CD14-positive monocyte (primary cell): ENCODE measurements at places on chromosomes 3 and 15.
A peak's percentile ranks its signal among the peaks of the same experiment; 100 is the strongest.

GRCh38 chr3:136021803-136022202 is 56.3 kb downstream of the PPP2R3A start:
- no peak for DNase-seq

DNA sequence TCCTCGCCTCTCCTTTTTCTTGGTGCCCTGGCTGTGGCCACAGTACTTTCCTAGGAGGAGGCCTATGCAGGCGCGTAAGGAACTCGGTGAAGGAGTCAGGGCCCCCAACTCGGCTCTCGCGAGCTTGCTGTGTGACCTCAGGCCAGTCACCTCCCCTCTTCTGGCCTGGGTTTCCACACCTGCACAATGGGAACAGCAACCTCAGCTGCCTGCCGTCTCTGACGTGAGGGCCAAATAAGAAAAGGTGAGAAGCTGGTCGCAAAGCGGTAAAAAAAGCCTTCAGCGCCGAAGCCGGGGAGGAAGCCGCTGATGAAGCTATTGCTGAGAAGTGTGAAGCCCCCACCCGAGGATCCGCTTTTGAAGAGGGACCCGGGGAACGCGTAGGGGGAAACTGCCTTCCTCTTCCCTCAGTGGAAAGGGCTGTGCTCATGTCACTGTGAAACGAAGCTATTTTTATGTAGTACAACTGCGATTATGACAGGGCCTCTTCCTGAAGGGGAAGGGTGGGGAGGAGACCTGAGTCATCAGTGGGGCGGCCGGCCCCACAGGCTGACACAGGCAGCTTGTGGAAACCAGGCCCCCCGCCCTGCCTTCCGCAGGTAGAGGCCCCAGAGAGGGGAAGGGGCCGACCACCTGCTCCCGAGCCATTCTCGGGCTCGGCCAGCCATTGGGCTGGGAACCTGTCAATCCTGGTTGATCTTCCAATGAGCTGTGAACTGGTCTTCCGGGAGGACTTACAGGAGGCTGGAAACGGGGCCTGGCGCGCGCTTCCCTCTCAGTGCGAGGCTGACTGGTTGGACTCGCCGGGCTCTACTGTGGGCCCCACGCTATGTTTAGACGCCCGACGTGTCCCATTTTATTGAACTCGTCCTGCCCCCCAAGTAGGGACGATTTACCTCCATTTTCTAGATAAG is 18.0 kb upstream of the ANKDD1A start:
- peak; percentile 97 for DNase-seq

GRCh38 chr3:106018102-106018501 is 149.3 kb upstream of the CBLB start:
- peak; percentile 17 for DNase-seq

- DNase-seq: no peak
Observed at GRCh38 chr3:108516881-108517280, 6.5 kb upstream of the MYH15 start.

DNA sequence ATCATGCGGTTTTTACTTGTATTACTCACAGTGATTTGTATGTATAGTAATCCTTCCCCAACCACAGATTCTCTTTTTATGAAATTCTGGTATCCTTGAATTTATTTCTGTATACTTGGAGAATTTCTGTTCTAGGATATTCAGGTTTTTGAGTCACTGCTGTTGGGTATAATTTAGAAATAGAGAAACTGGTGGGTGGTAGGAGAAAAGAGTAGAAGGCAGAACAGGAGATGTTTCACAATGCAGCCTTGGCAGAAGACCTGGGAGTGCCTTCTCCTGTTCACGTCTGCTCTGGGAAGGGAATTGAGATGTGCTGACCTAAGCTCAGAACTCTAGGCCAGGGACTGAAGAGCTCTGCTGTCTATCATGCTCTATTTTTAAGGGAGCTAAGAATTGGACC is 193.6 kb downstream of the EPHB1 start:
- DNase-seq: no peak

DNA sequence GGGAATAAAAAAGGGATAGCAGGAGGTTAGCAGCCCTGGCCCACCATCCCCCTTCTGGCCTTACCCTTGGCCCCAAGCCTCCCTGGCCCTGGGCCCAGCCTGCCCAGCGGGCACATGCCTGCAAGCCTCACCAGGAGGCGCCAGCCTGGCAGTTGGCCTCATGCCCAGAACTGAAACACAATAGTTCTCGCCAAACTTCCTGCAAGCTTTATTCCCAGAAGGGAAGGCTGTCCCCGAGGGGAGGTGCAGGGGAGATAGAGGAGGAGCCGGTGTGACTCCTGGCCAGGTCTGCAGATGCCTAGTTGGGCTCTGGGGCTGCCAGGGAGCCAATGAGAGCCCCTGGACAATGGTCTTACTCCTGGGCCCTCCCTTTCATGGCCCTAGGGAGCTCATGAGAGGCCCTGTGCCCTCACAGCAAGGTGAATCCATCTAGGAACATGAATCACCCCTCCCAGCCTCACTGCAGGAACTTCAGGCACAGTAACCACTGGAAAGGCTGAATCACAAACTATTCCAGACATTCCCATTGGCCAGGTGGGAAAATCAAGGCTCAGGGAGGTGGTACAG is 4.0 kb downstream of the CCDC33 start:
- DNase-seq: no peak

GRCh38 chr3:33488683-33489082 is 48.5 kb upstream of the UBP1 start:
- DNase-seq: no peak

DNA sequence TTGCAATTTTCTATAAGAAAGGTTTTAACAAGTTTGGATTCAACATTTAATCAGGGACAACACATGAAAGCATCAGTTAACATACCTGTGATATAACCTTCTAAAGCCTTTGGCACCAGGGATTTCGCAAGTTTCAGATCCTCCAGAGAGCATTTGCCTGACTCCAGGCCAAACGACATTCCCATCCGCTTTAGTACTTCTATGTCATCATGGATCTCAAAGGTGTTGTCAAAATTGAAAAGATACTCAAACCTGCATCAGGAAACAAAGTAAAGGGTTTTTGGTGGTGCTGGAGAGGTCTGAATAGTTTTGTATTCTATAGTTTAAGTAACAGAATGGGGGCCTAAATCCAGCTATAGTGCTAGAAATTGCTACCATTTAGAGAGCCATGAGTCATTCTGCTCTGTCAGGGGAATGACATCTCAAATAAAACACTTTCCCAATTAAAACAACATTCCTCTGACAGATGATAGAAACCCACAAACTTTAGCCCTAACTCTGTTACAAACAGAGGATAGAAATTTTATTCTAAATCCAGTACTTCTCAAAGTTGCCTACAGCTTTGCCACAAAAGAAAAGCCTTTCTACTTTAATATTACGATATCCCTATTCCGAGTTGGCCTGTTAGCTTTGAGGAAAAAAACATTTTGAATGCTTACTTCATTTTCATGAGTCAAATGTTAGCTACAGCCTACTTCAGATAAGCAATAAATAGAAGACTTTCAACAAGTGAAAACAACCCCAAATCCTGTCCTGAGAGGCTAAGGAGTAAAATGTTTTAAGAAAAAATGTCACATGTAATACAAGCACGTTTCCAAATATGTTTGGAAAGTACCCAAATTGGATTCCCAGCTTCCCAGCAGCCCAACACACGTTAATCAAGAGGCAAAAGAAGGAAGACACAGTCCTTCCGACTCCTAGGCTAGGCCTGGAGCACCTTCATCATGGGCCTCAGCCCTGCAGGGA is 83.4 kb downstream of the ATP1B3 start:
- no peak for DNase-seq

DNA sequence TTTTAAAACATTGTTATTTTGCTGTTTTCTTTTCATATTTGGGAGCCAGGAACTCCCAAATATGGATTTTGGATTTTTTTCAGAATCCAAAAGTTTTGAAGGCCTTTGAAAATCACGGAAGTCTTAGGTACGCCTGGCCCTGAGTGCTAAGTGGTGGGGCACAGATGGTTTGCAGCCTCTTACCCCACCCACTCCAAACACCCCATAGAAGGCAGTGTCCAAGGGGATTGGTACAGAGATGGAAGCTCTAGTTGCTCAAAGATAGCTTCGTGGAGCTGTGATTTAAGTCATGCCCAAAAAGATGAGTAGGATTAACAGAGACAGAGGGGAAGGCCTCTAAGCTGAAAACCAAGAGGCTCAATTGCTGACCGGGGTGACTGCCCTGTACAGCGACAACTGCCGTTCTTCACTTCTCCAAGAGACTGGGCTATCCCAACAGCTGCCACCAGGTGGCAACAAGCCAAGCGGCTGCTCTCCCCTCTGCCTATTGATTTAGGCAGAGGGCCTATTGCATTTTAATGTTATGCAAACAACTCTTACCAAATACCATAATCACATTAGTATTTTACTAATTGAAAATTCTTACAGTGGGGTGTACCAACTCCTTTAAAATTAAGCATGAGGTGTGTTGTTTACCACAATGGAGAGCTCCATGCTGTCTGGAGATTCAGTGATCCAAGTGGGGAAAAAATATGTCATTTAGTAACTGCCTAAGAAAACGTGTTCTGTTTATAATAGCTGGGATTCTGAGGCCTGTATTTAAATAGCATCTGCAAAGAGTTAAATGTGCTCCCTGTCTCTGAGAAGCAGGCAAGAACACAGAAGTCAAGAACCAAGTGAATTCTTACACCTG is 64.0 kb upstream of the C15orf61 start:
- DNase-seq: peak; percentile 54

DNA sequence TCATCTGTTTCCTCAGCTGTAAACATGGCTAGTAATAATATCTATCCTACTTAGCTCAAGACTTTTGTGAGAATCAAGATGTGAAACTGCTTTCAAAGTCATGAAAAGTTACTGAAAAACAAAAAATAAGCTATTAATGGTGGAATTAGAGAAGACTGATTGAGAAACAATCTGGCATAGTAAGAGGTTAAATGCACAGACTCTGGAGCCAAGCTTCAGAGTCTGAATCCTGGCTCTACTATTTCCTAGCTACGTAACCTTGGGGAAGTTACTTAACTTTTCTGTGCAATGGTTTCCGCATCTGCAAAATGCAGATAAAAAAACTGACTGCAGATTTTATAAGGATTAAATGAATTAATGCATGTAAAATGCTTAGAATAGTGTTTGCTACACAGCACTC is 28.8 kb downstream of the LRRFIP2 start:
- DNase-seq: peak; percentile 87

DNA sequence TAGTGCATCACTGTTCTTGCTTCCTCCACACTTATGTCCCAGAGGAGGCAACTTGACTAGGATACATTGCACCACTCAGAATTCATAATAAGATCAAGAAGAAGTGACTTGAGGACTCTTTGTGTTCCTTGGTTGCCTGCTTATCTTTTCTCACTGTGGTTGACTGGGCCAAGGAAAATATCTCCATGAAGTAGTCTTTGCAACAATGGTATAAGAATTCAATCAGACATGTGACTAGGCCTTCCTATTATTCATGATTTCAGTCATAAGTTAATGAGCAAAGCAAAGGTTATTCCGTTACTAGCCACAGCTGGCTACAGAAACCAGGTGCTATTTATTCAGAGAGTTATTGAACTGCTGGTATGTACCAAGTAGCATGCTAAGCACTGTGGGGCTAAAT is 359.3 kb downstream of the RORA start:
- DNase-seq: no peak

GRCh38 chr3:1783995-1784394 is 314.7 kb upstream of the CNTN4 start:
- no peak for DNase-seq

DNA sequence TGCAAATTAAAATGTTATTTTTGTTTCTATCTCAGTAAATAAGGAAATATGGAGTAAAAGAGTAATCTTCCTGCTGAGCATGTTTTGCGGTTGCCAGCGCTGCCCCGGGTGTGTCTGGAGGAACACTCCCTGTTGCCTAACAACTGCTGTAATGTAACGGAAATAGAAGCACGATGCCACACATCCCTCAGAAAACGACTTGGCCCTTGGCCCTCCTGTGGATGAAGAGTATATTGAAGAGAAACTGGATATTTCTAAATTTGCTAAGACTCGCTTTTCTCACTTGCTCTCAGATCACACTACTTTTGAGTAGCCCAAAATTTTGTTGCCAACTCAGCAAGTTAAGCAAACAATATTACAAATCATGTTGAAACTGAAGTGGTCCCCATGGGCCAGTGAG is 18.9 kb downstream of the CX3CR1 start:
- DNase-seq: peak; percentile 97

GRCh38 chr3:149506965-149507364 is 32.5 kb downstream of the TM4SF4 start:
- no peak for DNase-seq

DNA sequence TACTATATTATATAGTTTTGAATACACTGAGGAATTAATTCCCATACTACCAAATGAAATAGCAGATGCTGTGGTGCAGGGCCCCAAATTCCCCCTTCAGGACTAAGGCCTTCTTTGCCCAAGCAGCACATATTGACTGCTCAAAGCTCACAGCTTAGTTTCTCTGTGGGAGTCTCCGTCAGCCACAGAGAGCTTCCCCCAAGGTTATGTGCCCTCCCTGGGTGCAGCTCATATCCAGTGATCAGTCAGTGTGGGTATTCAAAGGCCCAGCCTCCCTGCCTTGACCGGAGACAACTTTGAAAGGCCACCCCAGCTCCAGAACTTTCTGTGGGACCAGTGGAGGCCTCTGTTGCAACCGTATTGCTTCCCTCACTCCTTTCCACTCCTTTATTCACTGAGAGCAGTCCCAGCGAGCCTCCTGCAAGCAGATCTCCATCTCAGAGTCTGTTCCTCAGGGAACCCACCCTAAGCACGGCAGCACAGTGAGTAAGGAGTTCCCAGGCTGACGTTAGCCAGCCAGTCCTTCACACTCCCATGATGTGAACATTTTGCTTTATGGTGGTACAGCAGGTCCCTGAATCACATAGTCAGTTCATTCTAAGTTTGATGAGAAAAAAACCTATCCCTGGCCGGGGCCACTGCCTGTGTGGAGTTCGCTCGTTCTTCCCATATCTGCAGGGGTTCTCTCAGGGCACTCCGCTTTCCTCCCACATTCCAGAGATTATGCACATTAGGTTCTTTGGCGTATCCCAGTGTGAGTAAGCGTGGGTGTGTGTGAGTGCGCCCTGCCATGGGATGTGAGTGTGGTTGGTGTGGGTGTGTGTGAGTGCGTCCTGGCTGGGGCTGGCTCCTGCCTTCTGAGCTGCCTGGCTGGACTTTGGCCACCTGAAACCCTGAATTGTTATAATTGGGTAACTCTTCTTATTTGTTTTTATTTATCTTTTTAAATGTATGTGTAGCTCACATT is 64.4 kb upstream of the PPARG start:
- DNase-seq: no peak

GRCh38 chr3:33211444-33211843 is 7.2 kb downstream of the SUSD5 start:
- DNase-seq: no peak
